AG04449 (cell line): ENCODE measurements at places on chromosomes 5 and 9.

DNA sequence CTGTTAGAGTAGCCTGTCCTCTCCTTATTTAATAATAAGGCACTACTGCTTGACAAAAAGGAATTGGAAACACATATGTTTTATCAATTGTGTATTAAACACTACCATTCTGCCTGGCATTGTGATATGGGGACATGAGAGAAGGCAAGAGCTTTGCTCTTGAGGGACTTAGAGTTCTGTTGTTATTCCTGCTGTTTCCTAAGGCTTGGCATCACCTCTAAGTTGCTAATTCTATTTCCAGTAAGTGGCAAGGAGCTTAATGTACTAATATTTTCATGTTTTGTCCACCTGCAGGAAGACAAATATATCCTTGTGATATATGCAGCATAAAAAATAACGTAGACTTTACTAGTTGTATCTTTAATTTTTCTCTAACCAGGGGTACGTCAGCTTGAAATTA, 12.6 kb downstream of the HMGCR start:
- no peak for DNase-seq

- no peak for DNase-seq
Observed at GRCh38 chr9:14222149-14222835, 91.6 kb downstream of the NFIB start.

GRCh38 chr5:53373451-53374158, 106.8 kb upstream of the FST start:
- DNase-seq, result no peak

- DNase-seq, result no peak
Observed at GRCh38 chr9:14314424-14314928, 535 bp upstream of the NFIB start.

DNA sequence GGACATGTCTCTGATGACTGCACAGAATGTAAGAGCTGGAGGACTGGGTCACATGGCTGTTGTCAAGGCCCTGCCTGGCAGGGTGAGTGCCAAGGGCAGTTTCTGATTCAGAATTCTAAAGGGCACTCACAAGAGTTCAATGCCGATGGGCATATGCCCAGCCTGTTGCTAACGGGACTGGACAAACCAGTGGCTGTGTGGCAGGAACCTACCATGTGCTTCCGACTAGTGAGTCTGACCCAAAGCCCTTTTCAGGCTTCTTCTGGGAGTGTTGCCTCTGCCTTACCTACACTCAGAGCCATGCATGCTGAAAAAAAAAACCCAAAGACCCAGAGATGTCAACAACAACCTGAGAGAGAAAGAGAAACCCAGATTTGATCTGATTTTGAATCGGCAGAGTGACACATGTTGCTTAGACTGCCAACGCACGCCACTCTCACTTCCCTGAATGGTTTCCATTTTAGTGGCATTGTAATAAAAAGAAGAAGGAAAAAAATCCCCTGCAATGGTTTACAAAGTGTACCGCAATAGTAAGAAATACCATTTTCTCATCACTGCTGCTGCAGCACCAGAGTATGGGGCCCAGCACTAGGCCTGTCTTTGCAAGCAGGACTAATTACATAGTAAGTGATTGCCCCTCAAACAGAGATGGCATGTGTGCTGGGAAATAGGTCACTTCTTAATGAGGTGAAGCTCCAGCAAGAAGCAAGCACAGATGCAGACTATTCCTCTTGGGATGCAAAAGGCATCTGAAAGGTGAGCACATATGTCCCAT, 194.3 kb downstream of the PALM2AKAP2 start:
- no peak for DNase-seq

DNA sequence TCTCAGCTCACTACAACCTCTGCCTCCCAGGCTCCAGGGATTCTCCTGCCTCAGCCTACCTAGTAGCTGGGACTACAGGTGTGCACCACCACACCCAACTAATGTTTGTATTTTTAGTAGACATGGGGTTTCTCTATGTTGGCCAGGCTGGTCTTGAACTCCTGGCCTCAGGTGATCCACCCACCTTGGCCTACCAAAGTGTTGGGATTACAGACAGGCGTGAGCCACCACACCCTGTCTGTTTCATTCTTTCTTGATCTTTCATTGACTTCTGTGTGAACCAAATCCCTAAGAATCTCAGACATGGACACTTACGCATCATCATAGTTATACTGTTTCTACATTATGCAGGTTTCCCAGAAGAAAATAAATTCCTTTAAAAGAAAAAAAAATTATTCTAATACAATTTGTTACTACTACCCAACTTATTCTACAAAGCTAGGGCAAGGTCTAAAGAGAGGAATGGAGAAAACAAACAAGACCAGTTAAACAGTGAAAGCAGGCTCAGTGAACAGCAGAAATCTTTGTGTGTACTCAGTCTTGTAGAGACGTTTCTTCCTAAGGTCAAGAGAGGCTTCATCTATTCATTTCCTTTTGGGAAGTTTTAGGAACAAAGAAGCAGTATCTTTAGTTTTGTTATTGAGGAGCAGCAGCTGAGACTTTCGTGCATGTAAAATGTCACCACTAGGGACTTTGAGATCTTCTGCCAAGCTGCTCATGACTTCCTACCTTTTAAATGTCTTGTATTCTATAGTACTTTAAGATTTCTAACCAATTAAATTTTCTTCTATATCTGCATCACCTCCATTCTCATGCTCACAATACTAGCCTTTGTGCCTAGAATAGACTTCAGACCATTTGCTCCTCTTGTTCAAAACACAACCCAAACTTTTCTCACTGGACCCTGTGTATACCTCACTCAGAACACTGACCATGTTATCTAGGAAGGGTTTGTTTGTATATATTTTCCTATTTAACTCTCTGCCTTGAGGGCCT, 5.6 kb upstream of the HMGCR start:
- no peak for DNase-seq

DNA sequence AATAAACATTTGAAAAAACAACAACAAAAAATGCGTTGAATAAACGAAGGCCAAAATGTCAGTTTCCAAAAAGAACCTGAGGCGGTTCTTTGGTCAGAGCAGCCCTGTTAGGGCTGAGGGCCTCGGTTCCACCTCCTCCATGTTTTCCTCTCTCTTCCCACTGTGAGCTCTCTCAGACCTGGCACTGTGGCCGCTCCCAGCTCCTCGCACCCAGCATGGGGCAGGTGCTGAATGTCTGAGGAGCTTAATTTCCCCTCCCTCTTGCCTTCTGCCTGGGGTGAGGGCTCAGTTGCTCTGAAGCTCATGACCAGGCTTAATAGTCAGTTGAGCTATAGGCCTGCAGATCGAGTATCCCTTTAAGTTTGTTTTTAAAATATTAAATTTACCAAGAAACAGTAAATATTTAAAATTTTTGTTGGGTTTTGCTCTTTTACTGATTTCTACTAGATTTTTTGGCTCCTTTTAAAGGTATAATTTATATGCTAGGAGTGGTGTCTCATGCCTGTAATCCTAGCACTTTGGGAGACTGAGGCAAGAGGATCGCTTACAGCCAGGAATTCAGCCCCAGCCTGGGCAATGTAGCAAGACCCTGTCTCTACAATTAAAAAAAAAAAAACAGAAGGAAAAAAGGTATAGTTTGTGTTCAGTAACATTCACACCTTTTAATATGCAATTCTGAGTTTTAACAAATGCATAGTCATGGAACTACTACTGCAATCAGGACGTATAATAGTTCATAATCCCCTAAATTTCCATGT, 28.1 kb downstream of the DAPK1 start:
- DNase-seq, result no peak
